SHP77 treated with DMSO at 0.1 percent for 48 hours (cell line): ENCODE measurements at places on chromosomes 5 and 9.

- DNase-seq, result no peak
These were observed 70.8 kb upstream of the COL5A1 start for GRCh38 chr9:134570711-134571325.

- no peak for DNase-seq
These were observed 1.4 kb downstream of the SLC44A1 start for GRCh38 chr9:105245891-105246161.

GRCh38 chr9:97900738-97901565, 21.3 kb downstream of the TRMO start:
- DNase-seq, result peak; percentile 13

GRCh38 chr9:79799691-79800335, 228.0 kb downstream of the TLE4 start:
- no peak for DNase-seq

DNA sequence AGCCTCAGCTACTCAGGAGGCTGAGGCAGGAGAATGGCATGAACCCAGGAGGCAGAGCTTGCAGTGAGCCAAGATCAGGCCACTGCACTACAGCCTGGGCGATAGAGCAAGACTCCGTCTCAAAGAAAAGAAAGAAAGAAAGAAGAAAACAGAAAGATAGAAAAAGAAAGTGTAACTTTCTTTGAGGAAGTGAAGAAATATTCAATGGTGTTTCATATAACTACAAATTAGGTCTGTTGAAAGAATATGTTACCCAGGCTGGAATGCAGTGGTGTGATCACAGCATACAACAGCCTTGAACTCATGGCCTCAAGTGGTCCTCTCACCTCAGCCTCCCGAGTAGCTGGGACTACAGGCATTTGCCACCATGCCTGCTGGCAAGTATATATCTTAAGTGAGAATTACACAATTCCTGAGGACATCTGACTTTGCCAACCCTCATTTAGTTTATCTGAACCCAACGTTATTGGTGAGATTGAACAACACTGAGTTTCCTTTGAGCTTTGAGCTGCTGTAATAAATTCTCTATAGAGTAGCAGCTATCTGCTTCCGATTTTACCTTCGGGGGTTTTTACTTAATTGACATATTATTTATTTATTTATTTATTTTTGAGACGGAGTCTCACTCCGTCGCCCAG, 2.0 kb upstream of the FAF2 start:
- DNase-seq, result no peak

GRCh38 chr5:22593592-22593991, 259.6 kb downstream of the CDH12 start:
- no peak for DNase-seq

- DNase-seq, result no peak
These were observed 256.0 kb downstream of the SLIT3 start for GRCh38 chr5:169044962-169045361.

DNA sequence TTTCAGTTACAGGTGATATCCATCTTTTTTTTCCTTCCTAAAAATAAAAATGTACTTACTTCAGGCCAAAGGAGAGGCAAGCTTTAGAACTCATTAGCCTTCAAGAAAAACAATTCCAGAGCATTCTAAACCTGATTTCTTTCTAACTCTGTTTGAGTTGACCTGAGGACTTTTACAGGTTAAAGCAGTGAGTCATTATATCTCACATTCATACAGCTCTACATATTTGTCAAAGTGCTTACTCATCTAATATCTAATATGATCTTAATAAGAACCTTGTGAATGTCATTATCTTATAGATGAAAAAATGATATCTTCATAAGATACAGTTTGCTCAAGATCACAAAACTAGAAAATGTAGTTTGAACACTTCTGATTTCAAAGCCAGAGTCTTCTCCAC, 149.2 kb upstream of the CDKN2B start:
- no peak for DNase-seq

- no peak for DNase-seq
These were observed 84.5 kb downstream of the HAPLN1 start for GRCh38 chr5:83636156-83636555.

DNA sequence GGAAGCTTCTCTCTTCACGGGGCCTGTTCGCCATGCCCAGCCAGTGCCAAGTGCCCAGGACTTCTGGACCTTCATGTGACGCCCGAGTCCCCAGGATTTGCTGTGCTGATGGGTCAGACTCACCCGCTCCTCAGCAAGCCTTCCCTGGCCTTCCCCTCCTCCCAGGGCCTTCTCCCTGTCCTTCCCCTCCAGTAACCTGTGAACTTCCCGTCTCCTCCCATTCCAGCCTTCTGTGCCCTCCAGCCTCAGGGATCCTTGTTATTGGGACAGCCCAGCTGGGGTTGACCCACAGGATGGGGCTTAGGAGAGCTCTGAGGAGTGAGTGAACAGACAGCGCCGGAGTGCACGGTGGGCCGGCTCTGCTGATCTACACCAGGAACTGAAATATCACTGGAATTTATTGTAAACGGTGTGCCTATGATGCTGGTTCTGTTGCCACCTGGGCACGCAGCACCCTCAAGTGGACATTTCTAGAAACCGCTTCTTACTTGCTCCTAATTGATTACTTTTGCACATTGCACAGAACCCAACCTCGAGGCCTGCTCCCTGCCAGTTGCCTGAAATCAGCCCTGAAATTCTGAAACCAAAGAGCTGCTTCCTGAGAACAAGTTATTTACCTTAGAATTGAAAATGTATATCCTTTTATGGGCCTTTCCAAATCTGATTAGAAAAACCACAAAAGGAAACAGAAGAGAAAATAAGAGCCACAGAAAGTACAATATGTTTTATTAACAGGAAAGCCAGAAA, 1.5 kb downstream of the SPAAR start:
- DNase-seq, result peak; percentile 6

DNA sequence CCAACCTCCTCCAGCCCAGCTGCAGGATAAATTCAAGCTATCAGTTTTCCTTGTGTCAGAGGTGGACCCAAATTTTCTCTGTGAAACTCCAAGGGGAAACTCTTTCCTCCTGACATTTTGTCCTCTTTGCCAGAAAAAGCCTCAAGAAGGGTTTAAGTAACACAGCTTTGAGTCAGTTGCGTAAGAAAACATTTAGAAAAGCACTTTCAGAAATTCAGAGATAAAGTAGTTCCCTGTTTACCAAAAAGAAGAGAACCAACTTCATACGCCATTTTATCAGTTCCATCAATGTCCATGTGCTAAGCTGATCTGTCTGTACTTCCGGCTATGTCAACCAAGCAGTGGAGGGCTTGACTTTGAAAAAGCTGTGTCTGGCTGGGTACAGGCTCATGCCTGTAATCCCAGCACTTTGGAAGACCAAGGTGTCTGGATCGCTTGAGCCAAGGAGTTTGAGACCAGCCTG, 19.9 kb upstream of the SUSD1 start:
- no peak for DNase-seq

DNA sequence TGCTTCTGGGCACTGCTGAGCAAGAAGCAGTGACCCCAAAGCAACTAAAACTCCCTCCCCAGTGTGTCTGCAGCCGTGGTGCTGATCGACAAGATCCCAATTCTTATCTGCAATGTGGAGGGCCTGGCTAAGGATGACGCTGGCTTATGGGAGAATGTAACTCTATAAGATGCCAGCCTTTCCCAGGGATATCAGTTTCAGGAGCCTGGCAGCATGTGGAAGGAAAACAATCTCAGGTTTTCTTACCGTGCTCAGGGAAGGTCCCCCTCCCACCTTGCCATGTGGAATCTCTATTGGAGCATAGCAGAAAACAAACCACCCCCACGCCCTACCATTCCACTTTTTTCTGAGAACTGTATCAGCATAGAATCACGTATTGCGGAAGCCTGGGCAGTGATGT, 87.7 kb upstream of the PTPN3 start:
- DNase-seq, result no peak

DNA sequence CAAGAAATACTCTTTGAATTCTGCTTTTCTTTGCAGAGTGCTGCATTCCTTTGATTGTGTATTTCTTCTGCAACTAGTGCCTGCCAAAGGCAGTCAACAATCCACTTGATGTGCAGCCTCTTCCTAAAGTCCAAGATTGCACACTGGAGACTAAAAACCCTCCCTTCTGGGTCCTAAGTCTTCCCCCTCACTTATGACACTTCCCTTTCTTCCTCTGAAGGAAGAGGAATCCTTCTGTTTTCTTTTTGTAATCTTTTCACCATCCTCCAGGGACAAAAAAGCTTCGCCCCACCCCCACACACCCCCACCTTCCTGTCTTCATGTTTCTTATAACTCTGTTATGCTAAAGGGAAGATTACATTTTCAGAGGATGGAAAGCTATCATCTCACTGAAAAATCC, 39.9 kb downstream of the WDR36 start:
- no peak for DNase-seq

DNA sequence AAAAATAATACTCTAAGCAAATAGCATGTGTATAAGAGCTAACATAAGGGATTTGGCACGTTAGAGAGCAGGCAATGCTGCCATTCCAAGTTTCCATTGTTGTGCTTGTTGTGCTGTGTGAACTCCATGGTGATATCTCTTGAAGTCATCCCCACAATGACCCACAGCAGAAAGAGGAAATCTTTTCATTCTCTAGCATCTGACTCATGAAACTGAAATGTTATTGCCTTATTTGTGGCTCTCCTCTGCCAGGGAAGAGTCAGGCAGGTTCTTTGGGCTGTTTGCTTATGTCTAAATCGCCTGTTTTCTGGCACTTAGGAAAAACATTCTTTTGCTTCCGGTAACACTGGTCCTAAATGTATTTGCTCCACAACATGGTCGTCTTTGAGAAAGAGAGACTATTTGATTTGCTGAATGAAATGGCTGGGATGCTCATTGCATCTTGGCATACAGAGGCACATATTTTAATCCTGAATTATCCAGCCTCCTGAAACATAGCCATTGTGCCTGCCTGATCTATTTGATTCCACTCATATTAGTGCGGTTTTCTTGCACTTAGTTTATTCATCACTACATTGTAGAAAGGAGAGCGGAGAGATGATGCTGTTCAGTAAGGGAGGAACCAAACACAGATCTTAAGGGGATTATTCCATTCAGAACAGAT, 188.8 kb downstream of the CSNK1G3 start:
- DNase-seq, result no peak

DNA sequence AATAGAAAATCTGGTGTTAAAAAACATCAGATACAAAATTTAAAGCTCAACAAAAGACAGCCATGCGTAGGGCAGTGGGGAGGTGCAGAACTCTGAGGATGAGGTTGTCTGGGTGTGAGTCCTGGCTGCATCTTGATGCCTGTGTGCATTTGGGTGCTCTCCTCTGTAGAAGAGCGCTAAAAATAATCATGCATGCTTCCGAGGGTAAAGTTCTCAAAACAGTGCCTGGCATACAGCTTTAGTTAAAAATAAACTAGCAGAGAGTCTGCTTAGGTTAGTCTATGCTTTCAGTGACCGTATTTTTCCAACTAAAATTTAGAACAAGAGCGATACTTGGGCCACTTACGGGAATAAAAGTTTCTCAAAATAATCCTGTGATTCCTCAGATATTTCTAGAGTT, 55.5 kb upstream of the SPATA31C2 start:
- DNase-seq, result no peak

- DNase-seq, result no peak
These were observed 226.4 kb downstream of the PCSK5 start for GRCh38 chr9:76116913-76117312.

GRCh38 chr5:153678617-153679329, 188.3 kb downstream of the GRIA1 start:
- DNase-seq, result no peak

GRCh38 chr9:33880211-33881089, 63.5 kb downstream of the UBE2R2 start:
- DNase-seq, result no peak

DNA sequence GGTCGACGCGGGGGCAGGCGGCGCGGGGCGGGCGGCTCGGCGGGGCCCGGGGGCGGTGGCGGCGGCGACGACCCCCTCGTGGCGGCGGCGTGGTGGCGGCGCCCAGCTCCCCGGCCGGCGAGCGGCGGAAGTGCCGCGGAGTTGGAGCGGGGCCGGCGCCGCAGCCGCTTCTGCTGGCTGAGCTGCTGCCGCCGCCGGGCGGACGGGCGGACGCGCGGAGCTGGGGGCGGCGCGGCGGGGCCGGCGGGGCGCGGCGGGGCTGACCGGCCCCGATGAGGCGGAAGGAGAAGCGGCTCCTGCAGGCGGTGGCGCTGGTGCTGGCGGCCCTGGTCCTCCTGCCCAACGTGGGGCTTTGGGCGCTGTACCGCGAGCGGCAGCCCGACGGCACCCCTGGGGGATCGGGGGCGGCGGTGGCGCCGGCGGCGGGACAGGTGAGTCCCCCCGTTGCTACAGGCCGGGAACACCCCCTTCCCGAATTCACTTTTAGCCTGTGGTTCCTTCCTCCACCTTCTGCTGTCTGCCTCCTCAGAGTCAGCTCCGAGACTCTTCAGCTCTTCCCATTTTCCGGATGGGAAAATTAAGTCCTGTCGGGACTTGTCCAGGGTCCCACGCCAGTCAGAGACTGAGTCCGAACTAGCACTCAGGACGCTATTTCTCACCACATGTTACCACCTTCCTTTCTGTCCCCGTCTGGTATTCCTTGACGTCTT, at the start of gene GALNT10:
TSS of gene GALNT10 (plus strand) at position 139 of the 710 bp plus-strand sequence. CDS start at position 273, 134 bp downstream.
- DNase-seq, result no peak

DNA sequence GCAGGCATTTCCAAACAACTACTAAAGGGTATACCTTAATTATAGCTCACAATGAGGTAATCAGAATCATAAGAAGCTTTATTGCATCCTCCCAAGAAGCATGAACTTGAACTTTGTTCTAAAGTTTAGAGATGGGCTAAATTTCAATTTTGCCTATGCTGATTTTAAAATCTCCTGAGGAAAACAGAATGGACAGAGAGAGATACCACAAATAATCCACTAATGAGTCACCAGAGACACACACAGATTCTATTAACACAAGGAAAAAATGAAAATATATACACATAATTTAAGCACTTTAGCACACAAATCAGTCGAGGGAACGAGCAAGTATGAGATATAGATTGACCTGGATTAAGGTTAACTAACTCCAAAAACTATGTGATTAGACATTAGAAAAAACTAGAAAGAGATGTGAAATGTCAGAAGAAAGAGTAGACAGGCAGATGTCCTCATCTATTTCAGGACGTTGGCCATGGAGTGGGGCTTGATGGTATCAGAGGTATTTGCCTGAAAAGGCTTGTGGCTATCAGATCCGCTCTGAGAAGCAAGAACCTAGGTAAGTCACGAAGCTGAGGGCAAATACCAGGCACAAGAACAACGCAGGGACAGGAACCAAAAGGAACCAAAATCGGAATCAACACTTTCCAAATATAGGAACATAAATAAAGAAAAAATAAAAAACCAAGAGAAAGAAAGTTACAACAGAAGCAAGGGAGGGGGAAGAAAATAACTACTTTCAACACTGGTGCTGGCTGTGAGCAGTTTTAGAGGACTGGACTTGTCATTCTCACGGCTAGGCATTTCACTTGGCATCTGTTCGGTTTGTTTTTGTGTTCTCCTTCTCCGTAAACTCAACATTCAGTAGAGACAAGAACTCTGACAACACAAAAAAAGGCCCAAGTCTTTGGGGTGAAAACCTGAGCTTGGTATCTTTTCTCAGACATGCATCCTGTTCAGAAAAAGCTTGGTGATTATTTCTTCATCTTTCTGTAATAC, 294.6 kb upstream of the PUM3 start:
- no peak for DNase-seq

GRCh38 chr5:116529615-116530014, 45.0 kb downstream of the SEMA6A start:
- DNase-seq, result no peak
